ENCODE measurements at places on chromosomes 11 and 22.

GRCh38 chr11:126608658-126609057 is 253.2 kb downstream of the ST3GAL4 start:
- DNase-seq, result no peak

DNA sequence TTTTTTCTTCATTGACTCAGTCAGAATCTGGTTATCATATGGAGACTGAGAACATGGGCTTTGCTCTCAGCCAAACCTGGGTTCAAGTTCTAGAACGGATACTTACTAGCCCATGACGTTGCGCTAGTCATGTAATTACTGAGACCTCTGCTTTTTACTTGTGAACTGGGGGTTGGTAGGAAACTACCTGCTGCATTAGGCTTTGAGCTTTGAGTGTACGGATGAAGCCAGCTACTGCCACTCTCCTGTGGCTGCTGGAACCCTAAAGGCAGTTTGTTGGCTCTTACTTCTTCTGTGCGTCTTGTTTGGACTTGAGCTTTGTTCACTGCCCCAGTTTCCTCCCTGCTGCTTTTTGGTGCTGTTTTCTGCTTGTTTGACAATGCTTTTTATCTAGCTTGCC is 18.1 kb downstream of the PPP6R2 start:
- DNase-seq, result peak; percentile 10

DNA sequence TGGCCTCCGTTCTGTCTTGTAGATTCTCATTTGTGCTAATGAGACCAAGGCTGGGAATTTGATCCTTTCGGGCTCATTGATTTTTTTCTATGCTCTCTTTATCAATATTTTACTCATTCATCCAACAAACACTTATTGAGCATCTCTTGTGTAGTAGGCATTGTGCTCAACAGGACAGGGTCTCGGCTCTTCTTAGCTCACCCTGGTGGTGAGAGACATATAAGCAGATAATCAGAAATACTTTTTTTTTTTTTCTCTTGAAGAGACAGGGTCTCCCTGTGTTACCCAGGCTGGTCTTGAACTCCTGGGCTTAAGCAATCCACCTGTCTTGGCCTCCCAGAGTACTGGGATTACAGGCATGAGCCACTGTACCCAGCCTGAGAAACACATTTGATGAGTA is 48.0 kb upstream of the SLC5A1 start:
- no peak for DNase-seq

DNA sequence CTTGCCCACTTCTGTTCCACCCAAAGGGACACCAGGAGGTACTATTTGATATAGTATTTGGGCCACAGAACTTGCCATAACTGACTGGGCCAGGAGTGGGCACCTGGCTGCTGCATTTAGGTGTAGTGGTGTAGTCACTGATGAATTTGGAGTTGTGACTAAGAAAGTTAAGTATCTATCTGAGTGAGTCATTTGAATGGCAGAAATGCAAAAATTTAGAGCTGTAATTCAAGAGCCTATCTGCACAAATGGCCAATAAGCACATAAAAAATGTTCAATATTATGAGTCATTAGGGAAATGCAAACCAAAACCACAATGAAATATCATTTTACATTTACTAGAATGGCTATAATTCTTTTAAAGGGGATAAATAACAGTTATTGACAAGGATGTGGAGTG is 14.7 kb downstream of the GLYATL2 start:
- DNase-seq, result no peak

DNA sequence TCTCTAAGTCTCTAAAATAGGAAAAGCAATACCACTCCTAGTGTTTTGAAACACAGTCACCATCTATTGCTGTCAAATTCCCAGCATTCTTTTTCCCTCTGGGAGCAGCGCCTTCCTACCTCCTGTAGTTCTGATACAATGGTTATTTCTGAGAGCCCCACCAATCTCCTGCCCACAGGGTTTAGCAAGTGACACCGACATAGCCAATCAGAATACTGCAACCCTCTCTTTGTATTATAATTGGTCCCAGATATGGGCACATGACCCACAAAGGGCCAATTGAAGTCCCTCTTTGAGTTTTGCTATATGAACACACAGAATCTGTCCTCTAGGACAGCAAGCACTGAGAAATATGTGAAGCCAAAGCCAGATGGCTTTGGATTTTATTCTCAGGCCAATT is 16.9 kb upstream of the ARHGAP42 start:
- DNase-seq, result no peak

DNA sequence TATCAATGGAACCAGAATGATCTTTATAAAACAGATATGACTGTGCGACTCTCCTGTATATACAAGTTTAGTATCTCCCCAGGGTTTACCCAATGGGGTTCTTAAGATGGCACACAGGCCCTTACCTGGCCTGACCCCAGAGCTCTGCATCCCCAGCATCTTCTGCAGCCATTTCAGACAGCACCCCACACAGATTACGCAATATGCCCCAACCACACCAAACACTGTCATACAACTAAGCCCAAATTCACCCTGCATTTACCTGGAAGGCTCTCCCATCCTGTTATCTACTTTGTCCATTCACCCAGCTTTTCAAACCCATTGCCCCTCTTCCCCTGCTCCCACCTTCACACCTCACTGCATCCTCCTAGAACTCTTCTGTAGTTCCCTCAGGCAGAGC is 182.5 kb upstream of the API5 start:
- DNase-seq, result no peak

GRCh38 chr22:29385748-29386147 is 2.6 kb downstream of the AP1B1 start:
- DNase-seq, result no peak

DNA sequence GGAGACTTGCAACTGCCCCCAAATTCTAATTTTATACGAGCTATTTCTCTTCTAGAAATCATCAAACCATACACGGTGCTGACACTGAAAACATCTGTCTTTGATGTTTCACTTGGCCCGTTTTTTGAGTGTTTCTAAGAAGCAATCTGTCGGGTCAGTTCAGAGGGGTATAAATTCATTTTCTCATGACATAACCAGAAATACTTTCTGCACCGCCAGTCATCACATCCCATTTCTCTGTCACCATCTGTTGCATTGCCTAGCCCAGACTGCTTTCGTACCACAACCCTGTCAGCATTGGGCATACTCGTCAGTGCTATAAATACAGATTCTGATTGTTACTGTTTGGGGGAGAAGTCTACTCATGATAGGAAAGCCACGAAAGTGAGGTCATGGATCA is 63.1 kb upstream of the CCDC90B start:
- no peak for DNase-seq

DNA sequence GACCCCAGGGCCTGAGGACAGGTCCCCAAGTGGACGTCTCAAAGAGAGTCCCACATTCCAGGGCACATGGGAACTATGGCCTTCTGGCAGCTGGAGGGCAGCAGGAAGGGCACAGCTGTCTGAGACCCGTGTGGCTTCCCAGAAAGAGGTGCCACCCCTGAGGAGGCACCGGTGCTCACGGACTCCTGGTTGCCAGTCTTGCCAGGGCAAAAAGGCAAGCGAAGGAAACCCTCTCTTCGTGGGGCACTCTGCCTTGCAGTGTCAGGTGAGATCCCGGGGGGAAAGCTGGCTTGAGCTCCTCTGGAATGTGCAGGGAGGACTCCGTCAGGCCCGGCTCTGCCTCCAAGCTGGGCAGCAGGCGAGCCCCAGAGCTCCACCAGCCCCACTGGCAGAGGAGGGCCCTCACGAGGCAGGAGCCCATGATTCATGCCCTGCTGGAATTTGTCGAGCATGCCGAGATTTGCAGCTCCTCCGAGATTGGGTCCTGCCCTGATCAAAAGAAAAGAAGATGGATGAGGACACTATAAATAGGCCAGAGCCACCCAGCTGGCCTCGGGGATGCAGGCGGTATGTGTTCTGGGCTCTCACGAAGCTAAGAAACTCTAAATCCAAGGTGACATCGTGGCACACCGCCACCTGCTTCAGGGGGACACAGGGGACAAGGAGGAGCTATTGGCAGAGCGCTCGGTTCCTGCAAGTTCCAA is 9.9 kb upstream of the CELSR1 start:
- DNase-seq, result no peak

DNA sequence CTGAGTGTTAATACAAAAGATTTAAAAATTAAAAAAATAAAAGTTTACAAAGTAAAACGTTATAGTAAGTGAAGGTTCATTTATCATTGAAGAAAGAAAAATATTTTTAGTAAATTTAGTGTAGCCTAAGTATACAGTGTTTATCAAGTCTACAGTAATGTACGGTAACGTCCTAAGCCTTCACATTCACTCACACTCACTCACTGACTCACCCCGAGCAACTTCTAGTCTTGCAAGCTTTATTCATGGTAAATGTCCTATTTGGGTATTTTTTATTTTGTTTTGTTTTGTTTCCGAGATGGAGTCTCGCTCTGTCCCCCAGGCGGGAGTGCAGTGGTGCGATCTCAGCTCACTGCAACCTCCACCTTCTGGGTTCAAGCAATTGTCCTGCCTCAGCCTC is 8.8 kb downstream of the CASTOR1 start:
- DNase-seq, result no peak

GRCh38 chr22:19223617-19224016 is 45.1 kb upstream of the SLC25A1 start:
- no peak for DNase-seq

DNA sequence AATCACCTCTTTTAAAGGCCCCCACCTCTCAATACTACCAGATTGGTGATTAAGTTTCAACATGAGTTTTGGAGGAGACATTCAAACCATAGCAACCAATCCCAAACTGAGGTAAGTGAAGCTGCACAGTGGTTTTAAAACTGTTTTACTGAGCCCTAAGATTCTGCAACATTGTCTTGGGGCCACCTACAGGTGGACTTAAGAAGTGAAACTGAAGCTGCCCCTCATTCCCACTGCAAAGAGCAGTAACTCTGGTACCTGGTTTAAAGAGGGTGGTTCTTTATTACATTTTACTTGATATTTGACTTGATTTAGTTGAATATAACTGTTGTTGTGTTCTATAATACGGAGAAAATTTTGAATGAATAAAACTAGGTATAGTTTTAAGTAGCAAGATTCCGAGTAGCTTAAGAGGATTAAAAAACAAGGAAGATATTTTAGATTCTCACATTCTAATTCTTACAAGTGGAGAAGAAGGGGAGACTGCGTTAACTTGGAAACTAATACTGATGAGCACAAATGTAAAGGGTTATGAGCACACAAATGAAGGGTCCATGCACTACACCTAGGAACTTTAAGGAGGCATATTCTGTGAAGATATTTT is 26.7 kb downstream of the SYT9 start:
- no peak for DNase-seq

GRCh38 chr11:27497284-27497866 is 9.2 kb downstream of the LIN7C start:
- peak; percentile 26 for DNase-seq

- DNase-seq, result no peak
Observed at GRCh38 chr22:45502215-45503049, at the start of gene FBLN1. Gene FBLN1, plus strand, starts transcription at chr22:45502883. Its CDS starts 103 bp downstream, at chr22:45502986.

- DNase-seq, result no peak
Observed at GRCh38 chr11:68021167-68021787, 9.2 kb upstream of the NDUFS8 start.

- DNase-seq, result no peak
Observed at GRCh38 chr11:2574043-2574552, 125.7 kb downstream of the KCNQ1OT1 start.

DNA sequence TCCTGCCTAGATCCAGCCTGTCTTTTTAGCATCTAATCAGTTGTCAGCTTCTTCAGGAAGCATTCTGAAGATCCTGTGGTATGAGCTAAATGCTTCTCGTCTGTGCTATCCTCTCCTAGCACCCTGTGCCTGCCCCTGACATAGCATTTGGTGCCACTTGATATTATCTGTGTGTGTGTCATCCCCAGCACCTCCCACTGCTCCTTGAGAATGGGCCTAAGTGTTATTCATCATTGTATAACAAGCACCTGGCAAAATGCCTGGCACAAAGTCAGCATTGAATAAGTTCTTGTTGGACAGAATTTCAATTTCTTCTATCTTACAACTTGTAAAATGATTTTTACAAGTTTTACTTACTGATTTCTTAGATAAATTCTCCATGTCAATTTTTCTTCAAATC is 28.1 kb upstream of the OLFML1 start:
- no peak for DNase-seq

DNA sequence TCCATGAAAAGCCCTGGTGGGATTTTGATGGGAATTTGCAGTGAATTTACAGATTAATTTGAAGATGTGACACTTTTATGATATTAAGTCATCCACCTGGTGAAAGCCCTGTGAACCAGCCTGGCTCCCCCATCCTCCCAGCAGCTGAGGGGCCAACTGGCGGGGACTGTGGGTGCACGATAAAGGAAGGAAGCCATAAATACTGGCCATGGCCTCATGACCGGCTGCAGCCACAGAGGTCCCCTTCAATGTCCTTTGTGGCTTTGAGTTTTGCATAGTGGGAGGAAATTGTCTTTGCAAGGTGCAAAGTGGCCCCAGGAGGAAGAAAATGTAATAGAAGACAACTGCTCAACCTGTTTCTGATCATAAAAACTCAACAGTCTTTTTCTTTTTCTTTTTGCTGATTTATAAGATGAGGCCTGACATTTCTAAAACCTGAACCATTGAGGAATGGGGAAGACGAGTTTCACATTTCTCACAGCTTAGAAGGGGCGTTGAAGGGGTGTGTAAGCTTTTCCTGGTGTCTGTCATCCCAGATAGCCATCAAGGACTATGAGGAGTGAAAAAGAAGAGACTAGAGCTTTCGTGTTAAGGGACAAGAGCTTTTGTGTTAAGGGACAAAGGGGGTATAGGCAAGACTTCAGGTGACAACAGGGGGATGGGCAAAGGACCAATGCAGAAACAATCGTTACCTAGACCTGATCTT is 6.3 kb upstream of the NDUFV1 start:
- no peak for DNase-seq

DNA sequence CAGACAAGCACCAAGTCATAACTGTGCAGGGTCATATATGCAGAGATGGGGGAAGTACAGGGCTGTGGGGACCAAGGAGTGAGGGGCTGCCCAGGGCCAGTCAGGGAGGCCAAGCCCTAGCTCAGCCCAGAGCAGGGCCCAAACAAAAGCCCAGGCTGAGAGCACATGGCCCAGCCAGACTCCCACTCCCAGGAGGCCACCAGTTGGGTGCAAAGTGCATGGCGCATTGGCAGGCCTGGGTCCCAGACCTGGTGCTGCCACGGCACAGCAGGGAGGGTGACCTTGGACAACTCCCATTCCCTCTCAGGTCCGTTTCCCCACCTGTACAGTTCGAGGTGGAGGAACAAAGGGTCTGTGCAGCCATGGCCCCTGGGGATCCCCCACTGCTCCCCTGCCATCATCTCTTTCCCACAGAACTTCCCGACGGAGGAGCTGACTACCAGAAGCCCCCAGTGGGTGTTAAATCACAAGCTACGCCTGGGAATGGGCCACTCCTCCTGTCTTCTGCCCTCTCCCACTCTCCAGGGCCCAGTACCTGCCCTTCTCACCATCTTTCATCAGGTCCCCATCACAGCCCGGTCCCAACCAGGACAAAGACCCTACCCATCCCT is 608 bp downstream of the NIPSNAP1 start:
- DNase-seq, result no peak
